ENCODE measurements at places on chromosomes 12 and 14.
A peak's percentile ranks its signal among the peaks of the same experiment; 100 is the strongest.

GRCh38 chr14:75496755-75497154 is 25.5 kb upstream of the BATF start:
- no peak for DNase-seq

GRCh38 chr14:67674139-67674479 is 323 bp downstream of the VTI1B start:
- DNase-seq, result peak; percentile 39

- no peak for DNase-seq
These were observed 118.3 kb downstream of the DAAM1 start for GRCh38 chr14:59306775-59307174.

DNA sequence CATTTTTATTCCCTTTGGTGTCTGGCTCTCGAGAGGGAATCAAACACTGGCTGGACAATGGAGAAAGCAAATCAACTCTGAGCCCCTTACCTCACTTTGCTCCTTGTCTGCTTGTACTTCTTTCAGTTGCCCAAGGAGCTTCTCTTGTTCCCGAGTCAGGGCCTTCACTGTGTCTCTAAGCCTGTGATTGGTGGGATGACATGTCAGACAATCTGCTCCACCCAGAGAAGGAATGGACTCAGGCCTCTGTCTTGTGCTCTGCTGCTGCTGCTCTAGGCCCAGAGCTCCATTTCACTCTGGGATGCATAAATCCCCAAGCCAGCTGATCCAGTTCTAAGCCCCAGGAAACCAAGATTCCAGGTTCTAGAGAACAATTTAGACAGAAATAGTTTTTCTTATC is 7.6 kb downstream of the CALCOCO1 start:
- no peak for DNase-seq

DNA sequence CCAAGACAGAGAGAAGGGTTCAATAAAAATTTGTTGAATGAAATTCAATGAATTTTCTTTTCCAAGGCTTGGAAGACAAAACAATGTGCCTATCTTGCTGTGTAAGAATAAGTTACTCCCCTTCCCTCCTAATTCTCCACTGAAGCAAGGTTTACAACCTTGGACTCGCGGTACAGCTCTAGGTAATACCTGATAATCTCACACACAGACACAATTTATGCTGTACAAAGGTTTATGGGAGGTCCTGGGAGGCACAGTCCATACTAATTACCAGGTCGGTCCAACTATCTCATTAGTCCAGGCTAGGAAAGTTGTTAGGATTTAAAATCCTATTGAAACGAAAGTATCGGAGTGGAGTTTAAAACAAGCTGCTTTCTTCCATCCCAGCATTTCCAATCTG is 42.6 kb downstream of the NELL2 start:
- no peak for DNase-seq

- no peak for DNase-seq
These were observed 17.0 kb downstream of the DTD2 start for GRCh38 chr14:31440280-31440679.

DNA sequence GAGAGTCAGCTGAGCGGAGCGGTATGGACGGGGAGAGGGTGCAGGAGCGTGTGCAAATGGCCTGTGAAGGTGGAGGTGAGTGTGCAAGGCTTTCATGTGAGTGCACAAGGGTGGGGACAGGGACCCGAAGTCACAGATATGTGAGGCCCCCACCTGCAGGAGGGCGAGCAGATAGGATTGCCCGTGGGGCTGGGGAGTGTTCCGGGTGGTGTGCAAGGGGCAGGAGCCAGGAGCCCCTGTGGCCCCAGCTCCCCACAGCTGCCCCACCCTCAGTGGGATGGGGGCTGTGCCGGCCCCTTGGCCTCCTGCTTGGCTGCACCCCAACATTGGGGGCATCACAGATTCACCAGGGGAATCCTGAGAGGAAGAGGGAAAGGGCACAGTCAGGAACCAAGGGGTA is 5.5 kb upstream of the ZNF384 start:
- no peak for DNase-seq

DNA sequence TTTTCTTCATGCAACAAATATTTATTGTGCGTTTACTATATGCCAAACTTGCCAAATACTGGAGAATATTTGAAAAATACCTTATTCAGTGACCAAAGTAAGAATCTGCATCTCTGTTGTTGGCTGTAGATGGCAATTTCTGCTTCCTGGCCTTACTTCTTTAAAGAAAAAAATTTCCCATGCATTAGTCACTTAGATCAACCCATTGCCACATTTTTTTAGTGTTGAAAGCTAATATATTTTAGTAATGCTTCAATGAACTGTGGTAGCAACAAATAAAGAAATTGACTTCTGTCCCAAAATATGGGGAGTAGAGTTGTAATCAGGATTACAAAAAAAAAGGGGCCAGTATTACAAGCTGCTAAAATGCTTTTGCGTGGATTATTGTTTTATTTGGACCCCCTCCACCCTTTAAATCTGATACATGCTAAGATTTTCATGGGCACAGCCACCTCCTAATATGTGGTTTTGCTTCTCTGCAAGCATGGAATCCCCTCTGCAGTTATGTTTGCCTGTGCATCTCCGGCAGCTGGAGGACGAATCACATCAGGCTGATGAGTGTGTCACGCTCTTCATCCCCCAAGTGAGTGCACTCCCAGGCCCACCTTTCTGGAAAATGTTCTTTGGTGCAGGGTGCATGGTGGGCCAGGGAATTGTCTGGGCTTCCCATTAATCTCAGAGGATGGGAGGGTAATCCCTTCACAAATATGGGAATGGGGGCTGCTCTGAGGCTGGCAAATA is 38.1 kb upstream of the PTCSC3 start:
- DNase-seq, result no peak

DNA sequence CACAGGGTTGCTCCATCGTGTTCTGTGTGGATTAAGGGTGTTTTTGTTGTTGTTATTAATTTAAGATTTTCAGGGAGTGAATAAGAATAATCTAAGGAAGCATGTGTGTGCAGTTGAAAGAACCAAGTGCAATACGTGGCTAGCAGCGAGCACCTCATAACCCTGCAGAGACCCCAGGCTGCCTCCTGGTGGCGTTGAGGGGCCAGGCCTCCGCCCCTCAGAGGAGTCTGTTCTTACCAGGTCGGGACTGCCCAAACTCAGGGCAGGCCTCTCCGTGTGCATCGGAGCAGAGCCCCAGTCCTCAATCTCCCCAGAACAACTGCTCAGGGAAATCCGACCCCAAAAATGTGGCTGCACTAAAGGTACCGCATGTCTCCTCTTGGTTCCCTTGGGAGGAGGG is 36.8 kb downstream of the IL31 start:
- DNase-seq, result no peak

GRCh38 chr12:83573671-83574070 is 887.0 kb downstream of the TMTC2 start:
- no peak for DNase-seq

GRCh38 chr12:93876360-93876759 is 199.2 kb downstream of the CRADD start:
- no peak for DNase-seq

DNA sequence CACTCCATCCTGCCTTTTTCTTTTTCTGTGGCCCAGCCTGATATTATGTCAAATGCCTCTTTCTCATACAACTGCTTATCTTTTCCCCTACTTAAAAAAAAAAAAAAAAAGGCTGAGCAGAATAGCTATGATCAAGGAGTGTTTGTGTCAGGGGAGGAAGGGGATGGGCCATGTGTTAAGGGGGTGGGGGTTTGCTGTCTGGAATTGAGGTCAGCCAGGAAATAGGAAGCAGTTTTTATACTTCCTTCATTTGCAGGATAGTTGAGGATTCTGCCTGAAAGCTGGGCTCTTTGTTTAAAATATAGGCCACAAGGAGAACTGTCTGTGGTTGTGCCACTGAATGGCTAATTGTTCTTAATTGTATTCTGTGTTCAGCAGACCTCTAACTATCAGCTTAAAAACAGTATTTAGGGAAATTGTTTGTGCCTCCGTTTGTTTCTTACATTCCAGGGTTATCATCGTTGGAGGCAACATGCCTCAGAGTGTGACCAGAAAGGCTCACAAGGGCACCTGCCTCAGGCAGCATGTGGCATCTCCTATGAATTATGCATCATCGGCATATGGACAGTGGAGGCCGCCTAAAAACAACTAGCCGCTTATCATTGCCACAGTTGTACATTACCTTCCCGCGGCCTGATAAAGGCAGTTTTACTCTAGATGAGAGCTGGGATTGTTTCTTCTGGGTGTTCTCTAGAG is 96.0 kb downstream of the SRGAP1 start:
- peak; percentile 63 for DNase-seq

DNA sequence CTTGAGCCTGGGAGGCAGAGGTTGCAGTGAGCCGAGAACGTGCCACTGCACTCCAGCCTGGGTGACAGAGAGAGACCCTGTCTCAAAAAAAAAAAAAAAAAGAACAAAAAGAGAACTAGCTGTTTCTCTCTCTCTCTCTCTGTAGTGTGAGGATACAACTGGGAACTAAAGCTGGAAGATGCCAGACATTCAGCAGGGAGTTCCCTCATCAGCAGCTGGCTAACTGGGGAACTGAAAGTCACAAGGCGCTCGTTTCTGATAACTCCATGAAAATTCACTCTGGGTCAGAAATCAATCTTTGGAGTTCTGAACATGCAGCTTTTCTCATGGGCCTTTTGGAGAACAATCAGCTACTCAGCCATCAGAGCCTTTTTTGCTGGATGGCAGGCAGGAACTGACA is 43.5 kb upstream of the MAP1LC3B2 start:
- no peak for DNase-seq

DNA sequence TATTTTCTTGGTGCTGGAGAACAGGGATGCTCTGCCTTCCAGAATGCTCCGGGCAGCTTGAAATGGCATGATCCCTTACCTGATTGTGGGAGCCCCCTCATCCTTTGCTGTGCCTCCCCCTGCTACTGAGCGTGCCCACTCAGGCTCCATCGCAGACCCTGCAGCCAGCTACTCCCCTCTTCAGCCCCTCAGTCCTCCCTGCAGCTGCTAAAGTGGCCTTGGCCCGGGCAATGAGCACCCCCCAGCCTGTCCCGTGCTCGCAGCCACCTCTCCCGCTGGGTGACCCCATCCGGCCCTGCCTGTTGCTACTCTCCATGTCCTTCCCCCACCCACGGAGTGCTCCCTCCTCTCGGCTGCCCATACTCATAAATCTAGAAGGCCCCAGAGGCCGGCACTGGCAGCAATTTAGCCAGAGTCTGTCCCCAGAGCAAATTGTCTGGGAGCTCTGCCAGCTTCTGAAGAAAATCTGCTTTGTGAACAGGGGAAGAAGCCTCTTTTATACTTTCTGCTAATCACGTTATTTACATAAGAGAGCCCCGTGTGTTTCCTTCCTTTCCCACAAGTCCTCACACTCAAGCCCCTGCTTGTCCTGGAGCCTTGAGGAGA is 143.7 kb upstream of the FRMD6 start:
- peak; percentile 81 for DNase-seq

- DNase-seq, result no peak
These were observed 280.0 kb downstream of the DPF3 start for GRCh38 chr14:72613975-72614319.

Measured in midbrain (tissue), 1 donor.